ENCODE measurements at places on chromosomes 12 and 14.

DNA sequence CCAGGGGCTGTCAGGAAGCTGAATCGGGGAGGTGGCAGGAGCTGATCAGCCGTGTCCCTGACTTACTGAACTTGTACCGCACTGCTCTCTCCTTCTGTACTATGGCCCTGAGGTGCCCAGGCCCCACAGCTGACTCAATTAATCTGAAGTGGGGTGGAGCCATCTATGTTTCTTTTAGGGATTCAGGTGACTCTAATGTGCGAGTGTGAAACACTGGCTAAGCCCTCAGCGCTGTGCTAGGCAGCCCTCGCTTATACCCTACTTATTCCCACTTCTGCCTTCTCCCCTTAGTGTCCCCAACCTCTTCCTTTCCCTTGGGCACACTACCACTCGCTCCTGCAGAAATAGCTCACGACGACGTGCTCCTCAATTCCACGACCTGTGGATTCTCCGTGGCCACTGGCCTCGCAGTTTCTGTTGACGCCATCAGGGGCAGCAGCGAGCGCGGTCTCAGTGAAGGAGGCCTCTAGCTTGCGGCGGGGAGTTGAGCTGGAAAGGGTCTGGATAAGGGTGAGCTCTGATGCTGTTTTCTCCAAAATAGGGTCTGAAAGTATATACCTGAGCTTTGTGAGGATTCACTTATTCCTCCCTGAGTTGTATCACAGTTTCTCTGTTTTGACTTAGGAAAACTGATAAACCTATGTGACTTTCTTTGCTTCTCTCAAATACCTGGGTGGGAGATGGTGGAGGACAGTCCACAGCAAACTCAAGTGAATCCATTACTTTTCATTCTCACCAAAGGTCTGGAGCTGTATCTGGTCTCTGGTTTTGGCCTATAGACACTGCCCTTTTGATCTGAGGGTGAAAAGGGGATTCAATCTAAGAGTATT is 167.6 kb downstream of the SLC41A2 start:
- peak; percentile 55 for DNase-seq

- DNase-seq, result no peak
These were observed 1.5 kb downstream of the RAB21 start for GRCh38 chr12:71756054-71756690.

- DNase-seq, result peak; percentile 73
These were observed at the start of gene NXPH4 for GRCh38 chr12:57216014-57216911. NXPH4 (plus strand) TSS chr12:57216794; CDS start chr12:57216970, 176 bp downstream.

GRCh38 chr14:36194663-36195062 is 18.1 kb upstream of the PTCSC3 start:
- DNase-seq, result no peak

DNA sequence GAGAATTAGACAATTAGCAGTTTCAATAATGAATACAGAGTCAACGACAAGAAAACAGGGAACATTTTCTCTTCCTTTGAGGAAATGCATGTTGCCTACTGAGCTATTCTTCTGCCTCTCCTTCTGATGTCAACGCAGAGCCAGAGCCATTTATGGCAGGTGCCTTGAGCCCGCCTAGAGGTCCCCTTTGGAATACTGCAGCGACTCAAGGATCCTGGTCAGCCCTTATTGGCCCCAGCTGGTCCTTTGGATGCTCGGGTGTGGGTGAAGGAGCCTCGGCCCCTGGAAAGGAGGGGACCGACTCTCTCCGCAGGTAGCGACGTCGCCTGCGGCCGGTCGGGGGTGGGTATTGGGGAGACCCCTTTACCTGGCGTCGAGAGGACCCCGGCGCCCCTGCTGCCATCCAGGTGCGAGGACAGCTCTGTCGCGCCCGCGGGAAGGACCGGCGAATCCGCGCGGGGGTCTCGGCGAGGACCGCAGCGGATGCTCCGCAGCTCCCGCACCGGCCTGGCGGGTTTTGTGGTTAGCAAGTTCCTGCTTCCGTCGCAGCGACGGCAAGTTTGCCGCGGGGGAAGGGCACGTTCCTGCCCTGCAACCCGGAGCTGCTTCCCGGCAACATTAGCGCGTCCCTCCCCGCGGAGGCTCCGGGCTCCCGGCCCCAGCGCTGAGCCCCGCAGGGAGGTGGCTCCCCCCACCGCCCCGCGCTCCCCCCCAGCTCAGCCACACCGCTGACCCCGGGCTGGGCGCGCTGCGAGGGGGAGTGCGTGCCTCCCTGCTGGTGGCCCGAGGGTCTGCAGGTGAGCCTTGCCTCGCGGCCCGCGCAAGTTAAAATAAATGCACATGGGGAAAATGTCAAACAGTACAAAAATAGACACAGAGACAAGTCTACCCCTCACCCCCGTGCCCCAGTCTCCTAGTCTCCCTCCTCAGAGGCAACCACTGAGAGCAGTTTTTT is at the start of gene MANSC1:
Gene MANSC1, minus strand, starts transcription at position 532 of the 955 bp plus-strand sequence. CDS start 6,928 bp downstream, outside the sequence.
- DNase-seq, result peak; percentile 53

DNA sequence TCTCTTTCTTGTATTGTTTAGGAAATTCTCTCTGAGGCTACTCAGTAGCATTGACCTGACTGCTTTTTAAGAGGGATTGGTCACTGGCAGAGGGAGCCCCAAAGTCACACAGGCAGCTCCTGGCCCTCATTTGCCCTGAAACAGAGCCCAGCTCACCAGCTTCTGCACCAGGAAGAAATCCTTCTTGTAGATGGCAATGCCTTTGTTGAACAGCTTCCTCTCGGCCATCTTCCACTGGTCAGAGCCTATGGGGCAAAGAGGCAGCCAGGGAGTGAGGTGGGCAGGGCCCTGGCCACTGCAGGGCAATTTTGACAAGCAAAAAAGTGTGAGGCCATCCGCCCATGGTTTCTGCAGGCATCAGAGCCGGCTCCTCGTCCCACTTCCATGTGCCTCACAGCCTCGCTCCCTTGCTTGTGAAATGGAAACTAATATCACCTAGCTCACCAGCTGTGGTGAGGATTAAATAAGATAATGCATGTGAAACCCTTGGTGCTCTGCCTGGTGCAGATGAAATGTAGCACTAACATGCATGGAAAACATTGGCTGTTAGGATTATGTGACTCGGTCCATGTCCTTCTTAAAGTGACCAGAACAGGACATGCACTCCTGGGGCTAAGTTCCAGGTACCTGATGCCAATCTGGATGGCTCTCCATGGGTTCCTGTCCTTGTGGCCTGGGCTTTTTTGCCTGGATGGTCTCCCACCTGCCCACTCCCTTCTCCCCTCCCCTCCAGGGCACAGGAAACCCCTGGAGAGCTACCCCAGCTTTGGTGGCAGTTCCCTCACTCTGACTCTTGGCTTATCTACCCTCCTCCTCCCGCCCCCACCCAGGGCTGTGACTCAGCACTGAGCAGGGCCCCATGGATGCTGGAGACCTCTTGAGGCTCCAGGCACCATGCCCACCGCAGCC is 11.2 kb upstream of the PNMA1 start:
- peak; percentile 43 for DNase-seq

GRCh38 chr12:76284816-76285750 is 63.1 kb downstream of the BBS10 start:
- DNase-seq, result no peak

GRCh38 chr12:32736445-32736844 is 19.3 kb downstream of the YARS2 start:
- no peak for DNase-seq

GRCh38 chr14:103816991-103817390 is 30.4 kb downstream of the PPP1R13B start:
- no peak for DNase-seq

GRCh38 chr12:78181544-78182162 is 351.0 kb downstream of the NAV3 start:
- no peak for DNase-seq

- no peak for DNase-seq
These were observed 126.7 kb upstream of the TMEM260 start for GRCh38 chr14:56452940-56453339.

DNA sequence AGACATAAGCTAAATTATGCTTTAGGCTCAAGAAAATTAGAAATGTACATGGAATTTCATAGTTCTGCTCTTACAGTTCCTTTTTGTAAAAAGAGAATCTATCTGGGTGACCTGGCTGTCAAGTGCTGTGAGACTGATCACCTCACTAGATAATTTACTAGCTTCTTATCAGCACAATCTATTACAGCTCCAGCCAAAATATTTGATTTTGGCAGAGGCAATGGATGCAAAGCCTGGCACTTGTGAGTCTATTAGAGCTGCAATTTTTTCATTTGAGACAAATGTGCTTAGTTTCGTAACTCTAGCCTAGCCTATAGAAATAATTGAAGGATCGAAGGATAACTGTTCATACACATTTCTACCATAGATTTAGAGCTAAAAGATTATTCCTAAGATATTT is 927.5 kb downstream of the SLC6A15 start:
- no peak for DNase-seq

GRCh38 chr12:127773520-127773919 is 493.4 kb upstream of the TMEM132C start:
- no peak for DNase-seq

- DNase-seq, result no peak
These were observed 37.1 kb downstream of the CMAS start for GRCh38 chr12:22083167-22083566.

DNA sequence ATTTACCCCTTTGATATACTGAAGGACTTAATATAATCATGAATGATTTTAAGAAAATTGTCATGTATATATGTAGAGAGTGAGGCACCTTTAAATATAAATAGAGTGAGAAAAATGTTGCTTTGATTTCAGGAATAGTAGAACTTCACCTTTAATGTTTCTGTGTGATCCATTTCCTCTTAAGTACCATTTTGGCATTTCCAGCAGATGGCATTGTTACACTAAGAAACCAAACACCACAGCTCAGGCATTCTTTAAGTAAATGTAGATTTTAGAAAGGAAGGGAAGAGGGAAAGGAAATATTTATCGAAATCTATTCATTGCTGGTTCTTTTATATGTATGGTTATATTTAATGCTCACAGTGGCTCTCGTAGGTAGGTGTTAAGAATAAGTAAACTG is 556.7 kb upstream of the FBXO33 start:
- DNase-seq, result no peak

- DNase-seq, result no peak
These were observed 2.5 kb upstream of the ACTN1 start for GRCh38 chr14:68981539-68981976.

DNA sequence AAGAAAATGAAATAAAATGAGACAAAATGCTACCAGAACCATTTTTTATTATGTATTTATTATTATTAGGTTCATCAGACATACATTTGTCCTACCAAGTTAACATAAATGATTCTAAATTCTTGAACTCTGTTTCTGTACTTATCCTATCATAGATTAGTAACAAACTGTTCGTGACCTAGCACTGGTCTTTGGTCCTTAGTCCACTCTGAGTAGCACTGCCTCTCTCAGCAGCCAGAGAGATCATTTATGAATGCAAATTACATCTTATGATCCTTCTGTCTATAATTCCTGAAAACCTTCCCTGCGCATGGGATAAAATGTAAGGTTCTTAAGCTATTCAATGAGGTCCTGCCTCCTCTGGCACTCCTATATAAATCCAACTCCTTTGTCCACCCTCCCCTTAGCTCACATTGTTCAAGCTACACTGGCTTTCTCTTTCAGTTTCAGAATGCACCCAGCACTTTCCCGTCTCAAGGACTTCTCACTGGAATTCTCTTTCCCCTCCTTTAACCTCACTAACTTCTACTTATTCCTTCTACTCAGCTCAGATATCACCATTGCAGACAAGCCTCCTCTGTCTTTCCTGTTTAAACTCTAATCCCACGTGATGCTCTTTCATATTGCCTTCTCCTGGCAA is 17.1 kb downstream of the PDZRN4 start:
- no peak for DNase-seq

GRCh38 chr12:98819821-98820404 is 174.8 kb downstream of the APAF1 start:
- DNase-seq, result no peak

DNA sequence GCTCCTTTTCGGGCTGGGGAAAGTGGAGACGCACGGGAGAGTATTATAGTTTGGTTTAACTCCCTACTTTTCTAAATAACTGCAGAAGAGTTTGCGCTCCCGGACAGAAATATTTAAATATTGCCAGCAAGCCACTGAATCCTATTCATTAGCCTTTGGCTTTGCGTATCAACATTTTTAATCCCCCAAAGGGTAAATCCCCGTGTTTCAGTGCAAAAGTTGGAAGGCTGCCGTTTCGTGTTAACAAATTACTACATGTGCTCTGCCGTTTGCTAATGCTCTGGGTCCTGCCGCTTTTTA is 372 bp upstream of the DPF3 start:
- DNase-seq, result no peak

DNA sequence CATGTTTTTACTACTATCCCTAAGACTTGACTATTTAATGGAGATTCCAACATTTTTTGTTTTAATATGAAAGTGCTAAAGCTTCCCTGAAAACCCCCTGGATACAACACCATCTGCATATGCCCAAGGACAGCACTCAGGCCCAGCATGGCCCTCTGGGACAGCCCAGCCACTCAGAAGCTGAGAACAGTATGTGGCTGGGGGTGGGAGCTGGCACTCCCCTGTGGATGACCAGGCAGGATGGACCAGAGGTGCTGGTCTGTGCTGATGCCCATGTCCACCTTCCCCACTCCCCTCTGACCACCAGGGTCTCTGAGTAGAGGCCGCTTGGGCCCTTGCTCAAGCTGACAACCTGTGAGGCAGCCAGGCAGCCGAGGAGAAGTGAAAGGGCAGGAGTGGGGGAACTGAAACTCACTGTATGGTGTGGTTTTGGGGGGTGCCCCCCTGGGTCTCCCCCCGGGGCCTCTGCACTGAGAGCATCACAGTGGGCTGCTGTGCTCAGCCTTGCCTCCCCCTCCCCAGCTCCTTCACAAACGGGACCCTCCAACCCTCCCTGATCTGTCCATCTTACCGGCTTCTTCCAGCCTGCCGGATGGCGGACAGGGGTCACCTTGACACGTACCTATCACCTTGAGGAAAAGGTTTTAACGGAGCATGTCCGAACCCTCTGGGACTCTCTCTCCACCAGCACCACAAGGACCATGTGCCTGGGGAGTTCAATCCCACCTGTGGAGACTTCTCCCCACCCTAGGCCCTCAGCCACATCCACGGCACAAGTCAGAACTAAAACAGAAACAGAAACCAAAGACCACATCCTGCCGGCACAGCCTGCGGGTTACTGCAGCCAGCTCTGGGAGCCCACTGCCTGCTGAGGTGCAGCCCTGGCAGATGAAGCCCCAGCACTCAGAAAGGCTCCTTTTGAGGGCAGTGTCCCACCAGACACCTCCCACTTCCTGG is at the start of gene TMEM229B:
Gene TMEM229B, minus strand, starts transcription at position 785 of the 957 bp plus-strand sequence. CDS start 14,798 bp downstream, outside the sequence.
- DNase-seq, result peak; percentile 58

DNA sequence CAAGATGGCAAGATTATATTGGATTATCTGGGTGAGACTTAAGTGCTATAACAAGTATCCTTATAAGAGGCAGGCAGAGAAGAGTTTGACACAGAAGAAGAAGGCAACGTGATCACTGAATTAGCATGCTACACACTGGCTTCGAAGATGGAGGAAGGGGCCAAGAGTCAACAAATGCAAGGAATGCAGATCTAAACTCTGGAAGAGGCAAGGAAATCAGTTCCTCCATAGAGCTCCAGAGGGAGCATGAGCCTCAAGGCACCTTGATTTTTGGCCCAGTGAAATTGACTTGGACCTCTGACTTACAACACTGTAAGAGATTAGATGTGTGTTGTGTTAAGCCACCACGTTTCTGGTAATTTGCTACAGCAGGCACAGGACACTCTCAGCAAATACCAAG is 536.4 kb upstream of the SEL1L start:
- no peak for DNase-seq

GRCh38 chr12:131103669-131104462 is 150.2 kb downstream of the ADGRD1 start:
- DNase-seq, result no peak
